ENCODE measurements at places on chromosomes 3 and 15.

- no peak for DNase-seq
These were observed 18.7 kb downstream of the BCL2A1 start for GRCh38 chr15:79952329-79952728.

GRCh38 chr3:63400246-63400860 lies 122.2 kb downstream of the SYNPR start:
- DNase-seq: no peak

DNA sequence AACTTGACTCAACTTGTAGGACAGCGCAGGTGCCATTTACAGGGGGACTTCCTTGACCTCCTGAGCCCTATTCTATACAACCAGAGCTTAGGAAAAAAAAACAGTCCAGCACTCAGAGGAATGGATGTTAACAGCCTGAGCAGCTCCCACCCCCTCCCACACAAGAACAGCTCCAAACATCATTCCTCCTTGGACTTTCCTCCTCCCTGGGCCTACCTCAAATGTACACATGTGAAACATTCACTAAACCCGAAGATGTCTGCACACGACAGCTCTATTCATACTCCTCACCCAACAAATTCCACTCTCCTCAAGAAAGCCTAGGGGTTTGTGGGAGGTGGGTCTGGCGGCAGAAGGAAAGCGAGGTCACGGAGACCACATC lies 503 bp upstream of the ATRIP start:
- DNase-seq: no peak

DNA sequence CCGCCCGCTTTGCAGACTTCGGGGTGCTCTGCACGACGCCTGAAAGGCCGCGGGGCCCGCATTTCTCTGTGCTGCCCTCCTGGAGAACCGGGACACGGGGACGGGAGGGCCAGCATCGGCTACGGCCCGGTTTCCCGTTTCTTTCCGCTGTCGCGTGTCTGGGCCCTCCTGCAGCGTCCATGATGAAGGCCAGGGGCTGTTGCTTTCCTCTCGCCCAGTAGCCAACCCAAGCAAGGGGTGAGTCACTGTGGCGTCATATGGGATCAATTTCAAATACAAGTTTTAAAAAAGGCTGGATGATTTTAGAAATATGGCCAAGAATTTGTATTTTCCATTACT lies 435 bp downstream of the SLC35G2 start:
- DNase-seq: no peak

- DNase-seq: no peak
These were observed 106.5 kb downstream of the TPRG1 start for GRCh38 chr3:189278221-189278620.

DNA sequence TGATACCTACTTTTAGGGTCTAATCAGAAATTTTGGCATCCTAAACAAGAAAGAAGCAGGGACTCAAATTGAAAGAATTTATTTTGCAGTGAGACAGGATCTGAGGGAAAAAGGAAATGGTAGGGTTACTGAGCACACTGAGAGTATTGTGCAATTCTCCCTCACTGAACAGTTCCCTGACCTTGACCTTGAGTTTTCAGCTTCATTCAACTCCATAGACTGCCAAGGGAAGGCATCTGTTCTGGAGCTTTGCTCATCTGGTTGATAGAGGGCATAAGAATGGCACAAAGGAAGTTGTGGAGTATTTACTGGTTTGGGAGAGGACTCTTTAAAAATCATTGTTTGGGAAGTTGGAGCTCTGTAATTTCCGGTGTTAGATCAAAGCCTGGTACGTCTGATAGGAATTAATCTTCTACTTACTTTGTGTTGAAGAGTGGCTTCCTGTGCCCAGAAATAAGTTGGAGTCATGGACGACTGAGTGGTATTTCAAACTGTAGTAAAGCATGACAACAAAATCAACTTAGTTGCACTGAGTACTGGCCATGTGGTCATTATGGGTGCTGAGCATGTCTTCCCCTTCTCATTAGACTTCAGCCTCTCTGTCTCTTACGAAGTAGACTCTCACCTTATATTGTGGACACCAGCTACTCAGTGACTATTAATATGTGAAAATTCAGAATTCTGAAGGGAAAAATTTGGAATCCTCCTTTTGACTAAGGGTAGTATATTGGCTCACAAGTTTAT lies 40.8 kb downstream of the CLDN1 start:
- DNase-seq: no peak

GRCh38 chr3:77328690-77329089 lies 288.8 kb downstream of the ROBO2 start:
- no peak for DNase-seq
